ENCODE measurements at places on chromosomes 5 and 9. TPM values are rescaled to one million over a fixed set of nuclear protein-coding genes. Genes with fewer than 3 reads are reported as not detected.

The LCN15 gene
- not detected for total RNA-seq

DNA sequence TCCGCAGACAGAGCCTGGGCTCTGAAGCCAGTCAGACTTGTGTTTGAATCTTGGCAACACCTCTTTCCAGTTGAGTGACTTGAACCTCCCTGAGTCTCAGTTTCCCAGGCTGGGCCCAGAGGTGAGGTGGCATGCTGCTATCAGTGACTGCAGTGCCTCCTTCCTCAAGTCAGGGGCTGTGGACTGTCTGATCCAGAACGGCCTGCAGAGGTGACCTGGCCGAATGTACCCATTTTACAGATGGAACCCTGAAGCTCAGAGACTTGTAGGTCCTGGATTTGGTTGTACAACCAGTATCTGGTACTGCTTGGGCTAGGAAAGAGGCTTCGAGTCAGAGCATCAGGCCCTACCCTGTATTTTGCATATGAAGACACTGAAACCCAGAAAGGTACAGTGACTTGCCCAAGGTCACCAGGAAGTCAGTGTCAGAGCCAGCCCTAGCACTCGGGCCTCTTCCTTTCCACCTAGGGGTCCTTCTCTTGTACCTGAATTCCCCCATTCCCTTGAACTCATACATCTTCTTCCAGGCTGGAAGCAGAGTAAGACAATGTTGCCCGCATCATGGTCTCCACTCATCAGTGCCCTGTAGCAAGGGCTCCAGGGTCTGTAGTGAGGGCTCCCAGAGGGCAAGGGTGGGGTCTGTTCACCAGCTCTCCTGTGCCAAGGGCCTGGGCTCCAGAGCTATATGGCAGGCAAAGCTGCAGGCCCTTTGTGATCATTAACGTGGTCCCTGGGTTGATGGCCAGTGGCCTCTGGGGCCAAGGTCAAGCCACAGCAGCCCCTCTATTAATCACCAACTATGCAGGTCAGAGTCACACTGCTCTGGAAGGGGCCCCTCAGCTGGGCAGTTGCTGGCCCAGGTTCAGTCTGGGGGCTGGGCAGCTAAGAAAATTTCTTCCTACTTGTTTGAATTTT, 28.5 kb downstream of the GSN start:
- DNase-seq = no peak

DNA sequence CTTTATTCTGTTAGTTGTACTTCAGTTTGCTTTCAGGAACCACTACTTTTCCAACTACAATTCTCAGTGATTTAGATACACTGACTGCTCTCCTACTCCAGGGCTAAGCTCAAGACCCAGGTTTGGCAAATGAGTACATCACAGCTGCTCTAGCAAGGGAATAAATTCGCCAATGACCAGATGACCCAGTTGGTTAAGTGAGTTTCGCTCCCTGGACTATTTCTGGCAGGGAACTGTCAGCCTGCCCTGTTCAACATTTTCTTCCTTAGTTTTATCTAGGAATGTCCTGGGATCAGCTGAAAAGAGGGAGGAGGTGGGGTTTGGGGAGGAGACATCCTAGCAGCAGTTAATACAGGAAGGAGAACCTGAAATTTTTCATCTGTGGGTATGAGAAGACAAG, 6.4 kb upstream of the STARD4 start:
- DNase-seq = no peak

The FBP2 gene
- total RNA-seq = not detected

GRCh38 chr5:66558560-66558959, 37.6 kb upstream of the MAST4 start:
- no peak for DNase-seq

GRCh38 chr5:117424559-117424958, 849.9 kb upstream of the SEMA6A start:
- no peak for DNase-seq

The PCDHGA4 gene
- 1.8 TPM for total RNA-seq

- DNase-seq = peak; percentile 64
Measured at GRCh38 chr5:157026789-157027424, 32.0 kb downstream of the HAVCR1 start.

DNA sequence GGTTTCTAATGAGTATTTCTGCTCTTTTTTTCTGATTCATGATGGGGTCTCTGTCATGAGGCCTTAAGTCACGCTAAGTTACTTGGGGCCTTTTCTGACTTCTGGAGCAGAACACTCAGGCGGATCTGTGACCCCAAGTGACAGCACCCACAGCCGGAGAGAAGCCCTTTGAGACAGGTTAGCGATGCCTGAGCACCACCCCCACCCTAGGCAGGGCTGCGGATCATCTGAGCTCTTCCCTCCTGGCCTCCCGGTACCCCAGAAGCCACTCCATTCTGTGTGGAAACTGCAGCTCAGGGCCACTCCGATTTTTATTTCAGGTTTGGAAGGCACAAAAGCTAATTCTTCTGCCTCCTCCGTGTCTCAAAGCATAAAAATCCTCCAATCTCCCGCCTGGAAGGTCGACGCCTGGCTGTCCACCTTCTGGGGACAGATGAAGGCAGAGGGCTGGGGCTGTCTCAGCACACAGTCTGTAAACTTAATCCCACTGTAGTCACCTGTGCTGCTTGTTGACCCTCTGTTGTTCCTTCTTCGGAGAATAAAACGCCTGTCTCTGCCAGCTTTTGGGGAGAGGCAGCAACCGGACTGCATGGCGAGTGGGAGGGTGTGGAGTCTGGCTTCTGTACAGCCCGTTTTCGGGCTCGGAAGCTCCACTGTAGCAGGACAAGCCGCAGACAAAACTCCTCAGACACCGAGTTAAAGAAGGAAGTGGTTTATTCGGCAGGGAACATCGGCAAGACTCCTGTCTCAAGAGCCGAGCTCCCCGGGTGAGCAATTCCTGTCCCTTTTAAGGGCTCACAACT, 88.8 kb downstream of the SPRY4 start:
- no peak for DNase-seq

DNA sequence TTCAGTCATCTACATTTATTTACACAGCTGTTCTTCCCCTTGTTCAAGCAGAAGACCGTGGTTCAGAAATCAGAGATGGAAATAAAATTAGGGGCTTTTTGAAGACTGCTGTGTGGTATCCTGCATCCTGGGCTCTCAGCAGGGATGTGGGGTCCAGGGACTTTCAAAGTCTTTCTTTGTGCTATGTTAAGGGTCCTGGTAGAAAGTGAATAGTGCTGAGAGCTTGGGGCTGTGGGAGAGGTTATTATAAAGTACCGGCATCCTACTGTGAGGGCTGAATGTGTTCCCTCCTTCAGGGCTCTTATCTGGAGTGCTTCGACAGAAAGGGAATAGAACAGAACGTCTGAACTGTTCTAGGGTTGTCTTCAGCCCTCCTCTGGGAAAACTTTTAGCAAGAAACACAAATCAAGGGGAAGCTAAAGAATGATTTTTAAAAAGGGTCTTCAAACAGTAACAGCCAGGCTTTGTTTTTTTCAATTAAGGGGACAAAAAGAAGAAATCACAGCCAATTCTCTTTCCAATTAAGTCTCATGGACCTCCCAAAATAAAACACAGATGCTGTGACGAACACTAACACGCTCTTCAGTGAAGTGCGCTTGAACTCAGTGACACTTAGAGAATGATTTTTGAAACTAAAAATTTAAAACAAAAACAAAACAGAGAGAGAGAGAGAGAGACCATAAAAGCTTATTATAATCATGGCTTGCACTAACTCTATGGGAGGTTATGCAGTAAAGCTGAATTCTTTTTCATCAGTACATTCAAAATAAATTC, 15.7 kb upstream of the SLC1A3 start:
- no peak for DNase-seq

The CRB2 gene
- total RNA-seq = 3.4 TPM

DNA sequence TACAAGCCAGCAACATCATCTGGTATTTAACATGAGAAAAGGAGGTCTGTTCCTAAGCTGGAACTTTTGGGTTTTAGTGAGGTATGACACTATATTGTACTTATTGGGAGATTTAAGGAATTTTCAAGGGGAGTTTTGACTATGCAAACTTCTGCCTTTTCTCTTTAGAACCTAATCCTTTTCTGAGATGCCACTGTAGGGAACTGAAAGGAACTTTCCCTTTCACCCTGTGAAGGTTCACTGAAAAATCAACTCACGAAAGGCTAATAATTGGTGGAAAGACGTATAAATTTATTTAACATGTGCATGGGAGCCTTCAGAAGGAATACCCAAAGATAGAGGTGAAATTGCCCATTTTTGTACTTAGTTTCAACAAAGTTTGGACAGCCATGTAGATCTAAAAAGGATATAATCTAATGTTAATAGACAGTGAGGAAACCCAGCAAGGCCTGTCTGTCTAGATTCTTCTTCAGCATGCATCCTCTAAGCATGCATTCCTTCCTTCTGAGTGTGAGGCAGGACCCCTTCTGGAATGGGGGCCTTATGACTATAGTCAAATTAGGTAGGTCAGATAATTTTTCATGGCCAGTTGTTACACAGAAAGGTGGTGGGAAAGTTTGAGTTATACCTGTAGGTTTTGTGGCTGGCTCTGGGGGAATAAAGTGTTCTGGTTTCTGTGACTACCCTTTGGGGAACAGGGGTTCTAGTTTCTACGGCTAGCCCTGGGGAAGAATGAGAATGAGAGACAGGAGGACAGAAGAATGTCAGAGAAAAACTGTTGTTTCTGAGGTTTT, 200.3 kb downstream of the C9orf152 start:
- DNase-seq = no peak

The CLIC3 gene
- not detected for total RNA-seq

DNA sequence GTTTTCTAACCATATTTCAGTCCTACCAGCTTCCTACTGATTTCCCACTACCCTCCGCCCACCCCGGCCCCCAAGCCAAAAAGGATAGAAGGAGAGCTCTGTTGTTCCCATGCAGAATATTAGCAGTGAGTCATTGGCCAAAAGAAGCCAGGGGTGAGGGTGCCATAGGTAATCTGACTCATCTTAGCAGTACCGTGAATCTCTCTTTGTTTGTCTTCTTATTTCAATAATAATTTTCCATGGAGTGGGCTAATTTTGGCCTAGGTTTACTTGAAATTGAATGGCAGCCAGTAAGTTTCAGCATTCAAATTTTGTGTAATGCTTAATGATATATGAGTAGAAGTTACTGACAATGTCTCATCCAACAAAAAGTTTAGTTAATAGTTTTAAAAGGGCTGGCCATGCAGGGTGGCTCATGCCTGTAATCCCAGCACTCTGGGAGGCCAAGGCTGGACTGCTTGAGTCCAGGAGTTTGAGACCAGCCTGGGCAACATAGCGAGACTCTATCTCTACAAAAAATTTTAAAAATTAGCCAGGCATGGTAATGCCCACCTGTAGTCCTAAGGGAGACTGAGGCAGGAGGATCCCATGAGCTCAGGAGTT, 74.2 kb downstream of the C9orf152 start:
- no peak for DNase-seq

DNA sequence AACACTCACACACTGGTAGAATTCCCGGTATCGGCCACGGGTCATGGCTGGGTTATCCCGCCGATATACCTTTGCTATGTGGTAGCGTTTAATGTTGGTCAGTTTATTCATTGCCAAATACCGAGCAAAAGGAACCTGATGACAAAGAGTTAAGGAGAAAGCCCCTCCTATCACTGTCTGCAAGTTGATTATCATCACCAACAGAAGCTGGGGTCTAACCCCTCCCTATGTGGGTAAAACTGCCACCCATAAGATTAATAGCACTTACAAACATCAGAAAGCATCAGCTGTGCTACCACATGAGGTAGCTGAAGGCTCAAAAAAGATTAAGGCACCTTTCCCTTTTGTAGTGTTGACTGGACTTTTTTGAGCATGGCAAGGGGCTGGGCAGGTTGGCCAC, 5.6 kb upstream of the DND1 start:
- no peak for DNase-seq

The IL5 gene
- not detected for total RNA-seq

- DNase-seq = no peak
Measured at GRCh38 chr5:92543201-92543600, 1037.8 kb downstream of the NR2F1-AS1 start.

The QRFP gene
- not detected for total RNA-seq

GRCh38 chr5:31008231-31008630, 185.3 kb upstream of the CDH6 start:
- no peak for DNase-seq

- no peak for DNase-seq
Measured at GRCh38 chr5:20286512-20286911, 298.5 kb upstream of the CDH18 start.

DNA sequence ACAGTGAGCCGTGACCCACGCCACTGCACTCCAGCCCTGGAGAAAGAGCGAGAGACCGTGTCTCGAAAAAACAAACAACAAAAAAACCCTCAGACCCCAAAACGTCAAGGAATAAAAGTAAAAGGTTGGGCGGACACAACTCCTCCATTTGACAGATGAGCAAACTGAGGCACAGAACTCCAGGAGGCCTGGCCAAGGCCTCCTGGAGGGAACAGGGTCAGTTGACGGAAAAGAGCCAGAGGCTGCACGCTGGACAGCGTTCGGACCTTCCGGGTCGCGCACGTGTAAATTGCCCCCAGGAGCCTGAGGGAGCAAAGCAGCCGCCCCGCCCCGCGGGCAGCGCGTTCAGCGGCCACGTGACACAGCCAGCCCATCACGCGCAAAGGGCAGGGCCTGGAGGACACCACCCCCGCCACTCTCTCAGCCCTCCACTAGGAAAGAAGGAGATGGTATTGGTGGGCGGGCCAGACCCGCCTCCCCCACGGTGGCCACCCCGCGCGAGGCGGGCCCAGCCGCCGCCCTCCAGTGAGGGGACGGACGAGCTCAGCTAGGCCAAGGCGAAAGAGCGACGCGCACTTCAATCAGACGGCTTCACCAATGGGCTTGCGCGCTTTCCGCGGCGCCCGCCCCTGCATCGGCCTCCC, 81.5 kb downstream of the PTPDC1 start:
- peak; percentile 99 for DNase-seq

The PCDHGB7 gene
- total RNA-seq = 4.5 TPM

The GNA14 gene
- total RNA-seq = not detected

DNA sequence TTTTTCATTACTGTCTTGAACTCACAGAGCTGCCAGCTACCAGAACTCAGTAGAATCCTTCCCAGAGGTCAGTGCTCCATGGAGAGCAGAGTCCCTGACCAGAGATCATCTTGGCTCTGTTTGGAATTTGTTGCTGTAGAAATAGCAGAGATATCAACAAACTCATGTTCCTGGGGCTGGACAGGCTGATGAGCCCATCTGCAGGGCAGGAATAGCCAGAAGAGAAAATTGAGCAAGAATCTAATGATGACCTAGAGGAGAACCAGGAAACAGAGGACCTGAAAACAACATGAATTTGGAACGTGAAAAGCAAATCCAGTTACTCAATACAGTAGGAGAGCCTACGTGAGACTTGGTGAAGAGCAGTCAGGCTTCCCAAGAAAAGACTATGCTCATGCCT, 437.8 kb downstream of the PLK2 start:
- DNase-seq = no peak

The IRX2 gene
- total RNA-seq = not detected
